ENCODE measurements at places on chromosomes 3 and 15.

DNA sequence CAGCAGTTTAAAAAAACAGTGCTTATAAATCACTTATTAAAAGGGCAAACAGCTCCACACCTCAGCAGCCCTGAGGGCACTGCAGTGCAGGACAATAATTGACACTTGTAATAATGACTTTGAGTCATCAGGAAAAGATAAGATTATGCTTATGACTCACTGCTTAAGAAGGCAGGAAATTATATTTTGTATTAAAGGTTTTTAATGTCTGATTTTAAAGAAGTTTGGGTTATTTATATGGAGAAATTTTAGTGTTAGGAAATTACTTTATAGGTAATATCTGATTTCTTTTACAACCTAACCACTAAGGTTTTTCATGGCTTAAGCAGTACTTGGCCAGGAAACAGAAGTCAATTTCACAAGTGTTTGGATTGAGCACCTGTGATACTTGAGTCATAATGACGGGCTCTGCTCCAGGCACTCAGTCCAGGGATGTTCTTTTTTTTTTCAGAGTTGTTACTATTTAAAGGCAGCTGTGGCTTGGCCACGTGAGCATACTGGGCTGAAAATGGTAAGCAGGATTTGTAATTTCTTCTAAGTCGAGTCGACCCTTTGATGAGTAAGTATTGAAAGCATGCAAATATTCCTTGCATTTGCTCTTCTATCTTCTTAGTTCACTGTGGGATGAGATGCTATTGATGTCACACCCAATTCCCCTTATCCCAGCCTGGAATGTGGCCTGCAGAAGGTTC is 21.6 kb upstream of the SLC6A20 start:
- DNase-seq, result no peak

- peak; percentile 56 for DNase-seq
Observed at GRCh38 chr15:62066663-62067447, at the start of gene C2CD4A. Gene C2CD4A, plus strand, starts transcription at chr15:62066977. Its CDS starts 637 bp downstream, at chr15:62067614.

- DNase-seq, result no peak
Observed at GRCh38 chr3:19970327-19970726, 23.4 kb downstream of the RAB5A start.

DNA sequence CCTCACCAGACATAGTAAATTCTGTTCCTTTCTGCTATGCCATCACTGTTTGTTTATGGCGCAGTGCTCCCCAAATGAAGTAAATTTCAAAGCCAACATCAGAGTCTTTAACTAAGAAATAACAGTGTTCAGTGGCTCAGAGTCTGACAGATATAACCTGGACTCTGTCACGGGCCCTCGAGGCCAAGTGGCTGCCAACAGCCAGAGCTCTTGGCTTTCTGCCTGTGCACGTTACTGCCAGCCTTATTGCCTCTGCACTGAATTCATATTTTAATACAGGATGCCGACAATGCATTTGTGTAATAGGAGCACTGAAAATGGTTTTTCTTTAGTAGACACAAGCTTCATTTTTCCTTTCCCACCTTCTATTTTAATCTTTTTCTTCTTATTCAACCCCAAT is 219.9 kb downstream of the NLGN1 start:
- DNase-seq, result no peak

DNA sequence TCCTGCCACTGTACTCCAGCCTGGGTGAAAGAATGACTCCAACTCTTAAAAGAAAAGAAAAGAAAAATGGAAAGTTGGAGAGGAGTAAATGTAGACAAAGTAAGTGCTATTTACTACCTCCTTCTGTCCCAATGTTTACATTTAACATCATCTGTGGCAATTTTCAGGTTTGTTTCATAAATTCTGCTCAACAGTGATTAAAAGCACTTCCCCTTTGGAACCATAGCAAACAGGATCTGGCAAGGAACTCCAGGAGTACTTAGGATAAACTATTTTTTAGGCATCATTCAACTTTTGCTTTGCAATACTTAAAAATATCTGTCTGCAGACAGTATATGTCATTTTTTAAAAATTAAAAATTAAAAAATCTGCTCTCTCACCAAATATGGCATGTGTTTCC is 5.5 kb upstream of the CX3CR1 start:
- no peak for DNase-seq

- DNase-seq, result no peak
Observed at GRCh38 chr15:23518104-23518503, 47.4 kb upstream of the MKRN3 start.

DNA sequence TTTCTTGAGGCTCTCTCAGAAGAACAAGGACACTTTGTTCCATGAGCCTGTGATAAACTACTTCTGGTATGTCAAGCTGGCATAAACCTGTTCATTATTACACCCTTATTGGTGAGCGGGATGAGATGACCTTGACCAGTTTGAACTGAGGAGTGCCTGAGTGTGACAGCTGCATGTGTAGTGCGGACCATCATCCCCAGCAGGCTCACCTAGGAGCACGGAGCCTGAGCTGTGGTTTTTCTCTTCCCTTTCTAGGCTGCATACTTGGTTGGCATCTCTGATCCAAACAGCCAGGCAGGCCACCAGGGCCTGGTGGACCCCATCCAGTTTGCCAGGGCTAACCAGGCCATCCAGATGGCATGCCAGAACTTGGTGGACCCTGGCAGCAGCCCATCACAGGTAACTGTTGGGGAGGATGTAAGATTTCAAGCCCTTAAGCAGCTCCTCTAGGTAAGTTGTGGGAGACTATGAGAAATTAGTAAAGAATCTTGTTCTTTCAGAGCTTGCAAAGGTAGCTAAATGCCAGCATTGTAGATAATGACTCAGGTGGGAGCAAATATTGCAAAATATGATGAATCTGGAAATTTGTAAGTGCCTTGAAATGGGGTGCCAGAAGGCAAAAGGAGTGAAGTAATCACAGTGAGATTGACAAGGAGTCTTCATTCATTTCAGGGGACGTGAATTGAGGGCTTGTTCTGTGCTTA is 288.9 kb upstream of the TPM1 start:
- no peak for DNase-seq

DNA sequence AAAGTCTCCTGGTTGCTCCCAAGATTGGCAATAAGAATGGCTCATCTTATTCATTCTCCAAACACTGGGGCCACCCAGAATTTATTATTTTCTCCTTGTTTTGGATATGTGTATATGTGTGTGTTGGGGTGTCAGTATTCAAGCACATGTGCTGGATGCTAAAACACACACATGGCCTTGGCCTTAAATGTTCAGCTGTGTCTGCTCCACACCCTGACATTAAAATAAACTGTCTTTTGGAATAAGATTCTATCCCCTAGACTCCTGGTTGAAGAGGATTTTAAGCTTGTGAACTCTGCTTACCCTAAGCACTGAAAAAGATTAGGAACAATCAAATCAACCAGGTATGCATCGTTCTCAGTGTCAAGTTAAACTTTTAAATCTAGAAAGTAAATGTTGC is 382.9 kb upstream of the MCTP2 start:
- no peak for DNase-seq

GRCh38 chr15:63385911-63386531 is 4.4 kb upstream of the CA12 start:
- no peak for DNase-seq

GRCh38 chr3:172034786-172035685 is 4.3 kb upstream of the FNDC3B start:
- DNase-seq, result no peak

GRCh38 chr3:187852842-187853730 is 107.8 kb upstream of the BCL6 start:
- DNase-seq, result no peak

DNA sequence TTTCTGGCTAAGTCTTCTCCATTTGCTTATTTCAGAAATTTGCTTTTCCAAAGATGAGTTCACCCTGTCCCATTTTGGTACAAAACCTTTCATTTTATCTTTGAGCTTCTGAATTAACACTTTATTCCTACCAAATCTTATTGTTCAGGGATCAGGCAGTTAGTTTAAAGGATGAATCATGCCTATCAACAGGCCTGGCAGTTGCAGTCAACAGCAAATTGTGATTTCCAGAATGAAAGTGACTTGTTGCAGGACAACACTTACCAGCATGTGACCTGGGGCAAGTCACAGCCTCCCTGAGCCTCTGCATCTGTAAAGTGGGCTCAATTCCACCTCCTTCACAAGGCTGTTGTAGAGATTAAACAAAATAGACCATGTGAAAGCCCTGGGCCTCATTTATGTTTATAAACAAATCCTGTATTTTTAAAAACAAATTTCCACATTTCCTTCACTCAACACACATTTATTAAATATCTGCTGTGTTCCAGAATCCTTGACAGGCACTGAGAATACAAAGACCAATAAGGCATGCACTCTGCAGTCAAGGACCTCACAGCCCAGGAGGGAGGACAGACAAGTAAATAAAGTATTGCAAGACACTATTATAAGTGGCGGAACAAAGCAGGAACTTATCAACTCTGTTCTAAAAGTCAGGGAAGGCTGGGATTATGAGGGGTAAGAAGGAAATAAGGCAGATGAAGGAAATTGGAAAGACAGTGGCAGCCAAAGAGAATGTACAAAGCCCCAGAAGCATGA is 359.1 kb upstream of the IL12A start:
- DNase-seq, result no peak

DNA sequence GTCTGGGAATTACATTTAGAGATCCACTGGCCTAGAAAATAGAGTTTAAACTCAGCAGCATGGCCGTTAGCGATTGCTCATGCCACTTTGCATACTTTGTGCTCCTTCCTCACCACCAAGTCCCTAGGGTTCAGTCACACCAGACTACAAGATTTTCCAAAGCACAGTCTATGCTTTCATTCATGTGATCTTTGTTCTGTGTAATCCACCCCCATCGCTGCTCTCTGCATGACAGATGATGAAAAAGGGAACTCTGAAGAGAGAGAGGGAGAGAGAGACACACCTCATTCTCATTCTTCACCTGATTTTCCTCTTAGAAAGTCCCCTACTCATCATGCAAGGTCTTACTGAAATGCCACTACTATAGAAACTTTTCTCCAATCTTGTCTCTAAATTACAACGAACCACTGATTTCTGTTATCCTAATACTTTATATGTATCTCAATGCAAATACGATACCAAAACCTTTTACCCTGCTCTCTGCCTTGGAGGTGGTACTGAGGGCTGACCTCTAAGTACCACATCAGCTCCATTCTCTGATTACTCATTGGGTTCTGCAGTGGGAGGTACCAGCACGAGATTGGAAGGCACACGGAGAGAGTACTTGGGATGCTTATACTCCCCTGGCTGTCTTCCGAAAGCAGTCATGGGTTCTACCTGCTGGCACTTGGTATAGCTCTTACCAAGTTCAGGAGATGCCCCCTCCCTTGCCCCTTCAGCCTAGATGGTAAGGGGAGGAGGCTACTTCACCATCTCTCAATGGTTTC is 1.1 kb upstream of the PARP15 start:
- no peak for DNase-seq

GRCh38 chr3:65961128-65961527 is 77.6 kb downstream of the MAGI1 start:
- no peak for DNase-seq

DNA sequence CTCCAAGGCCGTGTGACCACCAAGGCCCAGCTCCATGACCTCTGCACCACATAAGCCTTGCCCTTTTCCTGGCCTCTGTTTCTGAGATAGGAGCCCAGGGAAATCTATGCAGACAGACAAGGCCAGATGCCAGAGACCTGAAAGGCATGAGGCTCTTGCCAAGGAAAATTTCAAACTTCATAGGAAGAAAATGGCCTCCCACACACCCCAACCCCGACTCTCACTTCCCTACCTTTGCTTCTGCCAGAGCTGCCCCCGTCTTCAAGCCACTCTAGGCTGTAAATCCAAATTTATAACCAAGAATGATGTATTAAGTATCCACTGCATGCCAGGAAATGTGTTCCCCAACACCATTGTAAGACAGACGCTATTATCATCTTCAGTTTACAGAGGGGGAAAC is 65.5 kb upstream of the HRH1 start:
- DNase-seq, result no peak

- no peak for DNase-seq
Observed at GRCh38 chr3:158742871-158743663, 10.8 kb upstream of the RARRES1 start.

DNA sequence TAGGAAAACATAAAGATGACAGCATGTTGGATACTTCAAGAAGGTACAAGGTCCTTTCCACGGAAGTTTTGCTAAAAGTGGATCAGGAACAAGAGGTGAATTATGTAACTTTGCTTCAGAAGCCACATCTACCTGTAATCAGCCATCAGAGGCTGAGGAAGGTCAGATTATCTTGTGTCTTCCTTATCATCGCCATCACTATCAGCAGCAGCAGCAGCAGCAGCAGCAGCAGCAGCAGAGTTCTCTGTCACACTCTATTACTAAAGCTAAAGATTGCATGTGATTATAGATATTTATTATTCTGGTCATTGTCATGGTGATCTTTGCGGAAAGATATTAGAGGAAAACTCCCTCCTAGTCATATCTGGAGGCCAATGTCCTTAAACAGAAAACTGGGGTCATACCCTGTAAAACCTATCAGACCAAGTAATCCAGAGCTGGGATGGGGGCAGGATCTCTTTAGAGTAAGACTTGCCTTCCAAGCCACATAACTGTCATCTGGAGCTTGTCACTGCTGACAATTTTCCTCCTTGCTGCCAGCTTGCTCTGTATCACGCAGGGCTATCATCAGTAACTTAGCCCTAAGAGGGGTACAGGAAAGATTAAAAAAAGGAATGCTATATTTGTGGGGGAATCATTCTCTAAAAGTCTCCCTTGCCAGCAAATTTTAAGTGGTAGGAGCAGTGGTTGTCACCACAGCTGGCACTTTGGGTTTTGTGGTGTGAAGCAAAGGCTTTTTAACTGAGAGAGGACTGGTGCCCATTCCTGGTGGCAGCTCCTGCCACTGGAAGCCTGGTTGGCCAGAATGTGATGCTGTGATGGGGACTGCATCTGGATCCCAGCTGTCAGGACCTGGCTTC is 130.9 kb upstream of the RASGRP1 start:
- no peak for DNase-seq

DNA sequence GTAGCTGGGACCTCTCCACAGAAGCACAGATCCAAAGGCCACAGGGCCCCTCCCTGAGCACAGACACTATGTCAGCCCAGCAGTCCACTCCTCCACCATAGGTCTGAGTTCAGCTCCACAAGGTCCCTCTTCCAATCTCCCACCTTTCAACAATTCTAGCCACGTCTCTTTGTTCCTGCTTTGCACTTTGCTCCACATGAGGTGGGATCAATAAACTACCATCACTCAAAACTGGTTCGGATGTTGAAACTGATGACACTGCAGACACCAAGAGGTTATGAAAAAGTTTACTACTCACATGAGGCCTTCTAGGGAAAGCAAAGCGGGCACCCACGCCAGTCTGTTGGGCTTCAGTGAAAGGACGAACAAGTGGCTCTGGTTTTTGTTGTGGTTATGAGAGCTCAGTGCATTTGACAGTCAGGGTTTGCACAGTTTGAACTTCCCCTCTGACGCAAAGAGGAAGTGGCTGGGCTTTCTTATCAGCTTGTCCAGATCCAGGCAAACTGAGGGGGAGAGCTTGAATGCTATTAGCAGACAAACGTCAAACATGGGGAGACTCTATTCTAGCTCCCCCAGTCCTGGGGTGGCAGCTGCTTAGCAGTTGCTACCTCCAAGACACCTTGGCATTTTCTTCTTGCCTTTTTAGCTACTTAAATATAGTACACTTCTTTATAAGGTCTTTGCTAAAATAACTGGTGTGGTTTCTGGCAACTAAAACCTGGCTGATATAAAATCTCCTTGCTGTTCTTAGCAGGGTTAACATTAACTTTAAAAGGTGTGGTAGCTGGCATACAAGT is 37.8 kb downstream of the ZNF445 start:
- peak; percentile 28 for DNase-seq

GRCh38 chr15:83446904-83447709 is at the start of gene SH3GL3:
Gene SH3GL3, plus strand, starts transcription at chr15:83447341. Its CDS starts 193 bp downstream, at chr15:83447534.
- DNase-seq, result no peak

Measured in T-helper 9 cell (primary cell).